ENCODE measurements at places on chromosomes 2 and 18. TPM values are rescaled to one million over a fixed set of nuclear protein-coding genes. Genes with fewer than 3 reads are reported as not detected.

DNA sequence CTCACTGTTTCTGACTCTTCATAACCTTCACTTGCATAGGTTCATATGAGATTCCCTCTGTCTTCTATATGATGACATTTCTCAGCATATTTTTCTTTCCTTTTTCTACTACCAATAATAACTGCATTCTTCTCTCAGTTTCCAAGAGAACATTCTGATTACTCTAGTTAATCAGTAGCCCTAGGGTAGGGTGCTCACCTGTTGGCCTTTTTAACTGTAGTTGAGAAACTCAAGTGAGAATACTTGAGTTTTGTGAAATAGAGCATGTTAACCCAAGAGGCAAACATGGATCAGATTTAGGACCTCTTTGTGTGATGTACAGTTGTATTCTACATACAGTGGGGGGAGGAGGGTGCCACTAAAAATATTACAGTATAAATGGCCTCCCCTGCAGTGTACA is 308.0 kb downstream of the CMPK2 start:
- no peak for DNase-seq

POU3F3 gene
- not detected for total RNA-seq

ICA1L gene
- 18.4 TPM for total RNA-seq

- DNase-seq: no peak
These were observed 9.3 kb downstream of the MAP4K4 start for GRCh38 chr2:101706819-101707177.

GRCh38 chr2:121804340-121804739 is 48.9 kb downstream of the TSN start:
- DNase-seq: no peak

DNA sequence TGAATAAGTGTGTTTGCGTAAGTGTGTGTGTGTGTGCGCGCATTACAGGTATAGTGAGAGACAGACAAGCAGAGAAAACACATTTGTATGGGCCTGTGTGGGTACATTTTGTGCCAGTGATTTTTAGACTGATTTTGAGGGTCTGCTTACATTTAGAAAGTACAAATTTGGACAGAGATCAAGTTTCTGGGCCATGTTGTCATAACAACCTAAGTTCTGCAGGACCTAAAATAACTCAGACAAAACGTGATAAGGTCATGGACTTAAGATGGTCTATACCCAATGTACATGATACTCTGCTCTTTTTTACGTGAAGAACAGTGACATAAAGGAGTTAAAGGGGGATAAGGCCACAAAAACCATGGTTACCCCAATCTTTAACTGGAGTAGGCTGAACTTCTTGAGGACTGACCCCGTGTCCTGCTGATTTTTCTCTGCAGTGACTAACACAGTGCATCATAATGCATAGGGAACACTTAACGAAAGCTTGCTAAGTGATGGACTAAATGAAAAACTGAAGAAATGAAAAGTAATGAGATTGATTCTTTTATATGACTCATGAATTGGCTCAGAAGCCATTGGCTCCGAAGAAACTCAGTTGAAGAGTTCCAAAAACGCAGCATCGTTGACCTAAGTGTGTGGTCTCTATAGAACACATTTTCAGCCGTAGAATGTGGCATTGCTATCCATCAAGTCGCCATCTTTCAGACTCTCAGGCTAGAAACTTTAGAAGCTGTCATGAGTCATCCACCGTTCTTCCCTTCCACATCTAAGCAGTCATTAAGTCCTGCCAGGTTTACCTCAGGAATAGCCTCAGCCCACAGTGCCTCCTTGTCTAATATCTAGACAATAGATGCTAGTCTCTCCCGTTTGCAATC is 61.6 kb upstream of the NCOA1 start:
- DNase-seq: no peak

LRRTM4 gene
- 18.1 TPM for total RNA-seq

DNA sequence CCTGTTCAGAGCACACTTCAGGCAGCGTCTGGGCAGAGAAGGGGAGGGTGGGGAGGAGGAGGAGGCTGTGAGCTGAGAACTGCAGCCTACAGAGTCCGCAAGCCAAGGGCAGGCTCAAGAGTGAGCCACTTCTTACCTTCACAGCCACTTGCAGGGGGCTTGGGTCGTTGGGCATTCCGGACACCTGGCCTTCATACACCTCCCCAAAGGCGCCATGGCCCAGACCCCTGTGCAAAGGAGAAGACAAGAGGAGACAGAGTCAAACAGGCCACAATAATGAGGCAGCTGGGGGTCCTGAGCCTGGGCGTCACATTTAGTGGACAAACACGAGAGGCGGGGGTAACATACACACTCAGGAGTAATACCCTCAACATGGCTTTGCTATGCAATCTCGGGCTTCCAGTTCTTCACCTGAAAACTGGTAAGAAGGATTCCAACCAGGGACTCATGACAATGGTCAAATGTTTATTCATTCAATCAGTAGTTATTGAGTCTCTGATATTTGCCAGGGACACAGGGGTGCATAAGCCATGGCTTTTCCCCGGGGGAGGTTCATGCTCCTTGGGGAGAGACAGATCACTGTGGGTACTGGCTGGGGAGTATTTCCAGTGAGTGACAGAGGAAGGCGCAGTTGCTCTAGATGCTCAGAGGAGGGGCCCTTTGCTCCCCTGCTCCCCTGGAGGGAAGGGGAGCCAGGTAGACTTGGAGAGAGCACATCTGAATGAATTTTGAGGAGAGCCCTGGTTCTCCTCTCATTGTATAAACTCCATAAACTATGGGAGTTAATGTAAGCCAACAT is 107.4 kb downstream of the CLIP4 start:
- DNase-seq: no peak

CRYGD gene
- total RNA-seq: not detected

DNA sequence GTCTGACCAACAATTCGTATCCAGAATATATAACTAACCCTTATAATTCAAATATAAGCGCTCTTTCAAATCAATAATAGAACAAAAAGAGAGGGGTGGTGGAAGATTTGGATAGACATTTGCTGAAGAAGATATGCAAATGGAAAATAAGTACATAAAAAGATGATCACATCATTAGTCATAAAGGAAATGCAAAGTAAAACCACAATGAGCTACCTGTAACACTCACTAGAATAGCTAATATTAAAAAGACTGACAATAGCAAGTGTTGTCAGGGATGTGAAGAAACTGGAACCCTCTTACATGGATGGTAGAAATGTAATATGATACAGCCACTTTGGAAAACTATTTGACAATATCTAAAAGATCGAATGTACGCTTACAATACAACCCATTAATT is 84.9 kb upstream of the MRPS9 start:
- no peak for DNase-seq

LIMS2 gene
- 194 TPM for total RNA-seq

DNA sequence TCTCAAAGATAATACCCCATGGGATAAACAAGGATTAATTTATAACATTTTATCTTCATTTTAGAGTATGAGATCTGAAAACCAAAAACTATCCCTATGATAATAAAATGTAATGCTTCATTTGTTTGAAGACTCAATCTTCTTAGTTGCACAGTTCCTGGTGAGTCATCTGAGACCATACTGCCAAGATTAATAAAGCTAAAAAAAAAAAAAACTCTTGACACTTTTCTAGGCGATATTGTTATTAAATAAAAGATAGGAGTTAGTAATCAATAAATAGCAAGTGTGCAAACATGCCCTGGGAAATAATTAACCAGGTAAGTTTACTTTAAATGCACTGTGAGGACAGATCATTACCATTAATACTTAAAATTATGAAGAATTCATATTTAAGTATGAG is 83.9 kb downstream of the RPE start:
- DNase-seq: no peak

MAP3K19 gene
- 0.09 TPM for total RNA-seq

DNA sequence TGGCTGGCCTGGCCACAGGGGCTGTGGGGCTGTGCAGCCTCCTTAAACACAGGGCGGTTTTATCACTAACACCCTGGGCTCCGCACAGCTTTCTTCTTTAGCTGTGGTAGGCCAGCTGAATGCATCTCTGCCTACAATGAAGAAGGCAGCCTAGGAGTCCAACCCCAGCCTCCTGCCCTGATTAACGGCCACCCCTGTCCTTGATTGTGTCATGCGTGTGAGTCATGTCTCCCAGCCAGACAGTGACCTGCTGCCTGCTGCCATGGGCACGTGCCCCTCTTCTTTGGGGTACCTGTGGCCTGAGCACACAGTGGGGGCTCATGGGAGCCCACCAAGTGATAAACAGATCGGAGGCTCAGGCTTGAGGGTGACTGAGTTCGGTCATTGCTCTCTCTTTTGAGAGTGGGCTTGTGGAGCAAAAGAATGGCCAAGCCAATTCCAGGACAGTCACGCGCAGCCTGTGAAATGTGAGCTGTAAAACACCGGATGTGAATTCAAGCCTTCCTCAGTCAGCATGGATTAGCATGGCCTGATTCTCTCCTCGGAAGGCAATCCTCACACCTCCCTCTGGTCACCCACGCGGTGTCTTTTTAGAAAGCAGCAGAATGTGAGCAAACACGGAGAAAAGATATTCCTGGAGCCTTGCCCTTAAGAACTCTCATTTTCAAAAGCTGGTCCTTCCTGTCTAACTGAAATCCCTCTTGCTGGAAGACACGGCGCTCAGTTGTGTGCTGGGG is 144.1 kb downstream of the CELF4 start:
- no peak for DNase-seq

GRCh38 chr2:217886091-217886490 is 116.7 kb downstream of the TNS1 start:
- no peak for DNase-seq

GRCh38 chr2:45889620-45890370 is 238.3 kb downstream of the PRKCE start:
- no peak for DNase-seq

DNA sequence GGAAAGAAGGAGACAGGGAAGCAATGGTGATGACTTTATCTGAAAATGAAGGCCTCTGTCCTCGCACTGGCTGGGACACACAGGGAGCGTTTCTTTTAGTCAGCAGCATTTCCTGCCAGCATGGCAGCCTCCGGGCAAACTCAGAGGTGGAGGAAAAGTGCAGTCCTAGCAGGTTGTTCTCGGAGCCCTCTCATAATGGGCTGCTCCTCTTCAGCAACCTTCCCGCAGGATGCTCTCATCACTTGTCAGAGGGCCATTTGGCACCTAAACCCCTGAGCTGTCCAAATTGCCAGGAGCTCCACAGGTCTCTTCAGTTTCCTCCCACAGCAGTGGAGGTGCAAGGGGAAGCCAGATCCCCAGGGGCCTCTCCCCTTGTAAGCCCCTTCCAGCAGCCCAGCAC is 6.2 kb downstream of the STK39 start:
- no peak for DNase-seq

POTEC gene
- total RNA-seq: not detected

GRCh38 chr2:207847807-207848544 is 78.3 kb upstream of the FZD5 start:
- DNase-seq: no peak

DNA sequence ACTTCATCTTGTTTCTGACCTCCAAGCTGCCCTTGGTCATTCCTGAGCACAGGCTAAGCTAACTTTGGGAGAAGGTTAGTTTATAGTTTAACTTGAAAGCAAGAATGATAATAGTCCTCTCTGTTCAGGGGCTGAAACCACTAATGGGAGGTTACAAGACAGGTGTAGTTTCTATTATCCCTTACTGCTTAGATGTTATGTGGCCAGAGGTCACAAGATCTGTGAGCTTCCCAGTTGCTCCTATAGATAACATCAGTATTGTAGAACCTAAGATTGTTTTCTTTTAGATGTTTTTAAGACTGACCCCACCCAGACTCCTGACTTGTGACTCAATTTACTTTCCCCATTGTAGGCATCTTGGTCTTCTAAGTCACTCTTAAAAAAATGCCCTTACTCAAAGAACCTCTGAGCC is 94.8 kb upstream of the LPIN2 start:
- DNase-seq: no peak

PNO1 gene
- total RNA-seq: 10.6 TPM

DNA sequence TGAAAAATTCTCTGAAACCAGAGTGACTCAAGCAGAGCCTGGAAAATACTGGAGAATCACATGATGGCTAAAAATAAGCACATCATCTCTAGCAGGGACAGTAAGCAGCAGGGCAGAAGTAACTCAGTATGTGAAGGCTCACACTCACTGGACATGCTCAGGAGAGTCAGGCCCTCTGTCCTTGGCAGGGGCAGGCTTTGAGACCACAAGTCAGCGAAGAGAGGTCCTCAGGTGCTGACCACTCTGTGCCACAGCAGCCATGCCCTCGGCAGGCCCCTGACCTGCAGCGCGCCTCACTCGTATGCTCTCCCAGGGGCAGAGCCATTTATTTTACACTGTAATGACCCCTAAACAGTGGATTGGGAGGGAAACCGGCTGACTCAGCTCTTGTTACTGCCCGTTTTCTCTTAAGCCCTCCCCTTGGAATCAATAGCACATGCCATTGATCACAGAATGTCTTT is 76.8 kb downstream of the MAPRE2 start:
- DNase-seq: no peak

GRCh38 chr18:427005-427404 is 73.5 kb downstream of the COLEC12 start:
- no peak for DNase-seq

DSEL gene
- total RNA-seq: 9.9 TPM

DNA sequence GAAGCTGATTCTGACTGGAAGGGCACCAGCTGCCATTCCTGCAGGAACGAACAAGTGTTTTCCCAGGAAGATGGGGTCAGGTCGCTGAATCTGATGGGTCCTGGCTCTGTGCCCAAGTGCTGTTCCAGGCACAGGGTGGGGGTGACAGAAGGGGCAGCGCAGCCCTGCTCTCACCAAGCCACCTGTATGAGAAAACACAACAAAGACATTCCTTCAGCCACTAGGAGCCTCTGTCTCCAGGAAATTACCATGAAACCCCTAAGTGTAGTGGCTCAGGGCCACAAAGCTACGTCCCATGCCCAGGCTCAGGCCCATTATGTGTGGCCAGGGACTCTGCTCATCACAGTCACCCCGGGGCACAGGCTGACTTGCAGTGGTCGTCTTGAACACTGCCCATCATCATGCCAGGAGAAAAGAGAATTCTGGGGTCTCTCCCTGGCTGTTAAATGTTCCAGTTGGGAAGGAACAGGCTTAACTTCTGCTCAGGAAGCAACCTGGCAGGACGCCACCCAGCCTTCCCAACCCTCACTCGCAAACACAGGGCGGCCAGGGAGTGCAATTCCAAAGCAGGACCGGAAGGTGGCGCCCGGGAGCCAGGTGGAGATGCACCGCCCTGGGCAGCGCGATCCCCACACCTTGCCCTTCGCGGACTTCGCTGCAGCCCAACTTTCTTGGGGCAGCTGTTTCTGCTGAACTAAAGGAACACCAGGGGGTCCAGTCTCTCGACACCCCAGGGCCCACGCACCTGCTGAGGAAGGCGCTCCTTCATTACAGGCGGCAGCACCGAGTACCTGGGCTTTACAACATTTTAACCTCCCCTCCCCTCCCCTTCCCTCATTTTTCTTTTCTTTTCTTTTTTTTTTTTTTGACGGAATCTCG is 11.0 kb upstream of the SFTPB start:
- DNase-seq: peak; percentile 92

MDH1B gene
- total RNA-seq: 1.9 TPM

DNA sequence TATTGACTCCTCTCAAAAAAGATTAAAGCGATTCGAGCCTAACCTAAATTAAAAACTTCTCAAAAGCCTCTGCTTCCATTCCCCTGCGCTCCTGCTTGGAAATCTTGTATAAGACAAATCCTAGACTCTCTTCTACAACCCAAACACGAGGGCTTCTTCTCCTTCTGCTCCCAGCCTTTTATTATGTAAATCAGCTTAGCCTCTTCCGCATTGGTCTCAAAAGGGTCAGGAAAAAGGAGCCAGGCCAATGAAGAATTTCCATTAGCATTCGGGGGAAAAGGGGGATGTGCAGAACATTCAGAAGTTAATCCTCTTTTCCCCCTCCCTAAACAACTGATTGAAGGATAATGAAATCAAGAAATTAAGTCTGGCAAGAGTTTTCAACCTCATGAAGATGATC is 107.9 kb downstream of the FAM124B start:
- no peak for DNase-seq
